Aorta (tissue), 5 donors: ENCODE measurements at places on chromosomes 11 and 22. TPM values are rescaled to one million over a fixed set of nuclear protein-coding genes. Genes with fewer than 3 reads are reported as not detected.

The OR5P2 gene
- not detected for total RNA-seq

The FAM118B gene
- 14.1 TPM for total RNA-seq

The IFITM10 gene
- total RNA-seq, result 15.0 TPM

The PKP3 gene
- not detected for total RNA-seq

The BEST1 gene
- total RNA-seq, result 3.9 TPM

The ANKK1 gene
- total RNA-seq, result 0.16 TPM

The MS4A2 gene
- total RNA-seq, result 8.2 TPM
